ENCODE measurements at places on chromosomes 7 and 10.

- DNase-seq, result no peak
Measured at GRCh38 chr10:30788307-30788706, 158.8 kb upstream of the LYZL2 start.

GRCh38 chr7:18913106-18913505 lies 204.3 kb downstream of the TWIST1 start:
- DNase-seq, result no peak

DNA sequence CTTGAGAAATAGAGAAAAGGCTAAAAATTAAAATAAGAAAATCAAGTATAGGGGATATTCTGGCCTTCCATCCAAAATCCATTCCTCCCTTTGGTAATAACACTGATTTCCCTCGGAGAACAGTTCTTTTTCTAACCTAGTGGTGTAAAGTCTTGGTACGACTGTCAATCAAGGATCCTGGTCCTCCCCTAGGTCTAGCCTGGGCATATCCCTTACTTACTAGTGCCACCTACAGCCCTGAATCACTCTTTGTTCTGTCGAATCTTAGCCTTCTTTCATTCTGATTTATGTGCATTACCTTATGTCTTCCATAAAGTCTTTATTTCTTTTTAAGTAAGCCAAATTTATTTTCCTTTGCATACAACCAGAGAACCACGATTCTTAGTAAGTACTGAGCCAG lies 298.7 kb upstream of the LRRTM3 start:
- no peak for DNase-seq

- no peak for DNase-seq
Measured at GRCh38 chr10:16521311-16522016, at the start of gene C1QL3. TSS of gene C1QL3 (minus strand) at chr10:16521879. CDS start at chr10:16521065, 814 bp downstream.

- no peak for DNase-seq
Measured at GRCh38 chr10:117553142-117553814, 10.7 kb downstream of the EMX2 start.

- DNase-seq, result no peak
Measured at GRCh38 chr10:13729586-13730305, 143.0 kb downstream of the PRPF18 start.

GRCh38 chr7:85164376-85164775 lies 22.5 kb downstream of the SEMA3D start:
- no peak for DNase-seq

GRCh38 chr10:21445163-21445562 lies 80.3 kb downstream of the SKIDA1 start:
- DNase-seq, result no peak

DNA sequence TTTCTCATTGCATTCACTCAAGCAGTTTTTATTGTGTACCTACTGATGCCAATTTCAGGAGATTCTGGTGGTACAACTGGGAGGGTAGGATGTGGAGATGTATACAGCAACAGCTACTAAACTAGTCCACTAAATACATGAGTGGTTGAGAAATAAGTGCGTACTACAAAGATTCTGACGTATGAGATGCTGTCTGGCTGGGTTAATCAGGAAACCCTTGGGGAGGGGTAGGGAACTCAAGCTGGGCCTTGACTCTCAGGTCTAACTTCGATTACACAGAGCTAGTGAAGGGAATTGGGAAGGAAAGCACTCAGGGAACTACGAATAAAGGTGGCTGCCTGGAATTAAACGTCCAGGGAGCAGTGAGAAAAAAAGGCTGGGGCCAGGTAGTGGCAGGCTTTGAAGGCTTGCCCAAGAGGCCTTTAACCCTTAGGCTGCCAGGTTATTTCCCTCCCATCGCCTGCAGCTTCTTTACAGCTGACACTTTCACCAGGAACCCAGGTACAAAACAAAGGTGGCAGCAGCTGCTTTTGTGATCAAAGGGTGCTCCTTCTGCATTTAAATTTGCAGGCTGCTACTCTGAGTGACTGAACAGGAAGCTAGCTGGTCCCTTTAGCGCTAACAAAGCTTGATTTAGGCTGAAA lies 3.2 kb downstream of the MMS19 start:
- DNase-seq, result no peak

DNA sequence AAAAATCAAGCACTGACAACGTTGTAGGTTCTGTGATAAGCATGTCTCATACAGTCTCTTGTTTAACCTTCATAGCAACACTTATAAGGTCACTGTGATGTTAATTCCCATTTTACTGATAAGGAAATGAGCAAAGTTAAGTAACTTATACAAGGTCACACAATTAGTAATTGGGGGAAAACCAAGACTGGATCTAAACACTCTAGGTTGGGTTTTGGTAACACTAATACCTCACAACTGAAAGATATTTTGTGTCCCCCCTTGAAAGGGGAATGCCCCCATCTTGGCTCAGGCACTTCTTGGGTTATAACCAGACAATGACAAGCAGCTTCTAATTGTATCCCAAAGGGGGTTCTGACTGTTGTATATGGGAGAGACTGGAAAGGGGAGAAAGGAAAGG lies 36.0 kb upstream of the ABCB4 start:
- DNase-seq, result no peak

- DNase-seq, result no peak
Measured at GRCh38 chr10:90111671-90112070, 410.3 kb downstream of the KIF20B start.

DNA sequence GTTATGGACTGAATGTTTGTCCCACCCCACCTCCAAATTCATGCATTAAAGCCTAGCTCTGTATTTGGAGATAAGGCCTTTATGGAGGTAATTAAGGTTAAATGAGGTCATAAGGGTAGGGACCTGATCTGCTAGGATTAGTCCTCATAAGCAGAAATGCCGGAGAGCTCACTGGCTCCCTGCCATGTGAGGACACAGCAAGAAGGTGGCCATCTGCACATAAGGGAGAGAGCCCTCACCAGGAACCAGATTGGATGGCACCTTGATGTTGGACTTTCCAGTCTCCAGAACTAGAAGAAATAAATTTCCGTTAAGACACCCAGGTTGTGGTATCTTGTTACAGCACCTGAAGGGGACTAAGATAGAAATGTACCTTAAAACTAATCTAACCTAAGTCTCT lies 816.1 kb upstream of the C7orf33 start:
- DNase-seq, result no peak

- no peak for DNase-seq
Measured at GRCh38 chr7:149850007-149850594, 11.9 kb downstream of the ZNF862 start.

GRCh38 chr7:70459546-70459945 lies 672.4 kb upstream of the GALNT17 start:
- no peak for DNase-seq

GRCh38 chr10:78313048-78313381 lies 279.4 kb downstream of the RPS24 start:
- no peak for DNase-seq

DNA sequence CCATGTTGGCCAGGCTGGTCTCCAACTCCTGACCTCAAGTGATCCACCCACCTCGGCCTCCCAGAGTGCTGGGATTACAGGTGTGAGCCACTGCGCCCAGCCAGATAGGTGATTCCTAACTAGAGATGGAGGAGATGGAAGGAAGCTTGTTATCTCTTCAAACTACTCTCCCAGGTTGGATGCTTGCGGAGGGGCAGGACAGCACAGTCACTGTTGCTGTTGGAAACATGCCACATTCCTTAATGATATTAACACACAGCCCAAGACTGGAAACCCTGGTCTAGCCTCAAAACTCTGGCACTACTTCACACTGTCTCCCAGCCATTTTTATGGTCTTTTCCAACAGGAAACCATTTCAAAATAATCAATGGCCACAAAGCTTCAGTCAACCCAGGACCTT lies 468.8 kb upstream of the NRP1 start:
- no peak for DNase-seq

DNA sequence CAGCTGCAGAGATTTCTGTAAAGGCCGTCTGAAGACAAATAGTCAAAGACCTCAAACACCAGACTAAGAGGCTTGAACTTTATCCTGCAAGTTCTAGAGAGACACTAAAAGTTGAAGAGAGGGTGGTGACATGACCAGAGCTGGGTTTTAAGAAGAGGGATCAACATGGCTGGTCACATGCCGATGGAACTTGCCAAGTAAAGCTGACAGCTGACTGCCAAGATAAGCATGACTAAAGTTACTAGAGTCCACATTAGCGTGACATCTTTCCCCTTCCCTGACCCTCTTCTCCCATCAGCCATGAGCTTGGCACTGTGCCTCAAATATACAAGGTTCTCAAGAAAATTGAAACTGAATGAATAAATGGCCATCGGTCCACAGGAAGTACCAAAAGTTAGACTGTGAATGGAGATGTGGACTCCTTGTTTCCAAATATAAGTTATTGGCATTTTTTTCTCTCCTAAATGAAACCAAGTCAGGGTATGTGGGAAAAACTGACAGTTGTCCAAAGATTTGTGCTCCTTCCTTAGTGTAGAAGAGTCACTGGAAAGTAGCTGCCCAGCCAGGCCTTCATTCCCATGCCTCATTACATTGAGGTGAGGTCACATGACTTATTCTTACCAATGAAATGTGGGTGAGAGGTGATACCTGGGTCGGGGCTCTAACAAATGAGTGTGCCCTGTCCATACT lies 24.5 kb downstream of the XPNPEP1 start:
- peak; percentile 74 for DNase-seq

- no peak for DNase-seq
Measured at GRCh38 chr7:50305583-50306493, 1.3 kb downstream of the IKZF1 start.

- DNase-seq, result no peak
Measured at GRCh38 chr10:116103668-116104067, 169.3 kb downstream of the GFRA1 start.

DNA sequence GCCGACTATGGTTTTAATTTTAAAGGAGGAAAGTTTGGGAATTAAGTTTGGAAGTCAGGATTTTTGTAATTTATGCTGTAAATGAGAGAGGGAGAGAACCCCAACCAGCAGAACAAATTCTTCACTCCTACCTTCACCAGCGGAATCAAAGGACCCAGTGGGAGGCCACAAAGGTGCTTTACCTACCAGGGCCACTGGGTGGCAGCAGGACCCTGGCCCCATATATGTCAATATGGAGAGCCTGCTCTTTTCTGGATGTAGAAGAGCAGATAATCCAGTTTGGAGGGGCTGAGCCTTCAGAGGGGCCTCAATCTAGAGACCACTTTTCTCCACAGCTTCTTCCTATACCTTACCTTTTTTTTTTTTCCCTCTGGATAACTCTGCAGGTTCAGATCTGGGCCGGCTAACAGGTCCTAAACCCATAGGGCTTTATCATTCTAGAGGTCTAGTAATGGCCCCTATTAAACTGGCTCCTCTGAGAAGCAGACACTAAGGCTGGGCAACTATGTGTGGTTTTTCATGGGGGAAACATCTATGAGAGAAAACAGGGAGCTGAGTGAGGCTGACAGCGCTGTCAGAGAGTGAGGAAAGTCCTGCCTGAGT lies 8.5 kb upstream of the SCD start:
- DNase-seq, result peak; percentile 75

GRCh38 chr10:114498413-114499111 lies 94.3 kb upstream of the AFAP1L2 start:
- no peak for DNase-seq

DNA sequence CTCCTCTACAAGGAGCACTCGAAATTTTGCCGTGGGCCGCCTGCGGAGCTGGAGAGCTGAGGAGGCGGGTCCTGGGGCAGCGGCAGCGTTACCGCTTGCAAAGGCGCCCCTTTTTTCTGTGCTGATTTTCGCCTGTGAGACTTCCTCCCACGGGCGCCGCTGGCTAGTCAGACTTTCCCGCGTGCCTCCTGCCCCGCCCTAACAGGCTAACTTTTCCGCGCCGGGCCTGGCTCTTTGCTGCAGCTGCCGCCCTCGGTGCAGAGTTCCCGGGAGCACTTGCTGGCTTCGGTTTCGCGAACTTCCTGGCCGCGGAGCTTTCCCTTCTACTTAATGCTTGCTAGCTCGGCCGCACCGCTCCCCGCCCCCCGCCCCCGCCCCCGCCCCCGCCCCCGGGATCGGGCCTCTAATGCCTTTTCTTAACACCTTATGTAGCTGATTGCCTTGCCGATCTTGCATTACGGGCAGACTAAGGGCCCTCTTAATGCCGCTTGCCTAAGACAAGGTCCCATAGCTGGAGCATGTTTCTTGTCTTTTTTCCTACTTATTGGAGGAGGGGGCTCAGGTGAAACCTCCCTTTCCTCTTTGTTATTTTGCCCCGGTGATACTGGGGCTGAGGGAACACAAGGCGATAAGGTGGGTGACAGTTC lies 37.9 kb upstream of the RASGEF1A start:
- DNase-seq, result peak; percentile 67

GRCh38 chr7:1934756-1935155 lies 264.7 kb downstream of the ELFN1 start:
- DNase-seq, result no peak

DNA sequence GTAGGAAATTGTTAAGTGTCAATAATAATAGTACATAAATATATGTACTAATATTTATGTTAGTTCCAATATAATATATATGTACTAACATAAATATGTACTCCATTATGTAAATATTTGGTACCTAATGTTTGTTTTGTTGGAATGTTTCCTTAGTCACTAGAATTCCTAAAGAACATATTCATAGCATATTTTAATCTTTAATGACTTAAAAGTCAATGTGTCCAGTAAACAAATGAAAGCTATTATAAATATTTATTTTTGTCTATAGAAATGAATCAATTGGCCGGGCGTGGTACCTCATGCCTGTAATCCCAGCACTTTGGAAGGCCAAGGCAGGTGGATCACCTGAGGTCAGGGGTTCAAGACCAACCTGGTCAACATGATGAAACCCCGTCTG lies 153.6 kb downstream of the GPR158 start:
- DNase-seq, result no peak

- DNase-seq, result no peak
Measured at GRCh38 chr10:83982812-83983211, 156.5 kb upstream of the GHITM start.
